Dermis microvascular lymphatic vessel endothelial cell (primary cell): ENCODE measurements at places on chromosomes 7 and 10. TPM values are rescaled to one million over a fixed set of nuclear protein-coding genes. Genes with fewer than 3 reads are reported as not detected.

Gene APBB1IP
- total RNA-seq = not detected in 2 replicates

Gene PRSS37
- total RNA-seq = not detected in 2 replicates

Gene CCDC71L
- total RNA-seq = 40.4 and 84.3 TPM in 2 replicates

Gene WEE2
- total RNA-seq = under 0.01 and 0.13 TPM in 2 replicates

Gene FOXI2
- total RNA-seq = not detected in 2 replicates

Gene STEAP1
- total RNA-seq = 1.4 and 9.4 TPM in 2 replicates

Gene STRIP2
- total RNA-seq = 2.3 TPM in 2 replicates

Gene CADPS2
- total RNA-seq = 49.0 and 49.2 TPM in 2 replicates

Gene DKK1
- 11.8 and 12.7 TPM in 2 replicates for total RNA-seq

Gene NRP1
- 26.2 and 65.0 TPM in 2 replicates for total RNA-seq

Gene C10orf105
- under 0.01 TPM in 1 of 2 replicates, not detected in the other for total RNA-seq

Gene CACNB2
- total RNA-seq = under 0.01 TPM in 1 of 2 replicates, not detected in the other

Gene BAMBI
- total RNA-seq = 1.8 and 2.4 TPM in 2 replicates

Gene PDE1C
- total RNA-seq = 0.13 TPM in 2 replicates
